ENCODE measurements at places on chromosomes 5 and 9.
A peak's percentile ranks its signal among the peaks of the same experiment; 100 is the strongest.

GRCh38 chr5:104172976-104173375, 610.4 kb upstream of the NUDT12 start:
- DNase-seq, result no peak

- DNase-seq, result no peak
Measured at GRCh38 chr9:117074784-117075520, 339.9 kb downstream of the ASTN2 start.

GRCh38 chr5:128237546-128237945, 154.0 kb downstream of the SLC12A2 start:
- no peak for DNase-seq

GRCh38 chr5:174188295-174188694, 142.8 kb downstream of the NSG2 start:
- DNase-seq, result no peak

- no peak for DNase-seq
Measured at GRCh38 chr5:143403334-143403592, 223 bp downstream of the NR3C1 start.

GRCh38 chr5:110255194-110255593, 471.3 kb downstream of the TMEM232 start:
- no peak for DNase-seq

DNA sequence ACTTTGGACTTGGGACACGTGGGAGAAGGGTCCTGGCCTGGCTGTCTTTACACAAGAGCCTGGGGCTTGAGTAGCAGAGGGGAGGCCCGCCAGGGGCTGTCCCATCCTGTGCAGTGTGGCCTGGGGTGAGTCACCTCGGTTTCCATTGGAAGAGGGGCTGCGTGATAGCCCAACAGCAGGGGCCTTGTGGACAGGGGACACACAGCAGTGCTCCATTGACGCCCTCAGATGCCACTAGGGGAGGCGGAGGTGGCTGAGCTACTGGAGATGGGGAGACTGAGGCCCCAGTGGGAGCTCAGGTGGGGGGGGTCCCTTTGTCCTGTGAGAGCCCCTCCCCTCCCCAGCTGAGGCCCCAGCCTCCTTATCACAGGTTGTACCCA, 50.0 kb upstream of the RNU6ATAC start:
- no peak for DNase-seq

DNA sequence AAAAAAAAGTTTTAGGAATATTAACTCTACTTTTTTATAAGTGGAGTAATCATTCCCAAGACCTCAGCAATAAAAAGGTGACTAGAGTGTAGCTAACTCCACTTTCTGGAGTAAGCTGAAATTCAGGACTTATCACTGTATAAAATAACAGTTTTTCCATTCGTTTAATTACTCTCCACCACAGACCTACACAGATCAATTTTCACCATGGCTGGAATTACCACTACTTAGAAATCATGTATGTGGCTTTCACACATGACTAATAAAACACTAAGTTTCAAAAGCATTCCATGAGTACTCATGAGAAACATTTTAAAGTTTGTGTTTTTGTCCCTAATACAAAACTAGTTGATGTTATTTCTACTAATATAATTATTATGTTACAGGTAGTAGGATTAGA, 9.9 kb downstream of the PLPP1 start:
- no peak for DNase-seq

GRCh38 chr9:38768351-38768761, 48.4 kb upstream of the FAM240B start:
- no peak for DNase-seq

- no peak for DNase-seq
Measured at GRCh38 chr9:97604901-97605645, 28.1 kb downstream of the TSTD2 start.

- DNase-seq, result no peak
Measured at GRCh38 chr5:33925278-33925677, 10.9 kb upstream of the RXFP3 start.

GRCh38 chr9:78089111-78089510, 57.5 kb upstream of the GNAQ start:
- no peak for DNase-seq

DNA sequence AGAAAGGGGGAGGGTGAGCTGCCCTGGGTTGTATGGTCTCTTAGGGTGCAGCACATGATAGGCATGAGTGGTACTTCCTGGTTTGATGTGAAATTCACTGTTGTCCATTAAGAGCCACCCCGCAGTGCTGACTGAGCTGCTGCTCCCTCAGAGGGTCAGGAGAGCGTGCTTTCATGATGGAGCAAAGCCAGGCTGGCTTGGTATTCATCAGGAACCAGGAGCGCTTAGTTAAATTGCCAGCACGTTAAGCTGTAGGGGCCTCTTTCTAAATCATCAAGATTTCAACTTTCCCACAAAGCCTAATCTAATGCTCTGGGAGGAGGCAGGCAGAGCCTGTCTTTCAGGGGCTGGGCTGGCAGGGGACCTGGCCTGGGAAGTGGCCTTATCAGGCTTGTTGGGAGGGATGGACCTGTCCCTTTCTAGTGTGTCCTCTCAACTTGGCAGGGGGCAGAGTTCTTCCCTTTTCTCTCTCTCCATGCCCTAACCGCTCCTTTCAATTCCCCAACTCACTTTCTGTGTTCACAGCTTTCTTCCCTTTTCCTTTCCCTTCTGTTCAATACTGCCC, 7.9 kb downstream of the CYSTM1 start:
- peak; percentile 84 for DNase-seq

GRCh38 chr5:173243831-173244305, 8.9 kb upstream of the NKX2-5 start:
- no peak for DNase-seq

- DNase-seq, result no peak
Measured at GRCh38 chr9:137945581-137945980, 68.0 kb downstream of the CACNA1B start.

DNA sequence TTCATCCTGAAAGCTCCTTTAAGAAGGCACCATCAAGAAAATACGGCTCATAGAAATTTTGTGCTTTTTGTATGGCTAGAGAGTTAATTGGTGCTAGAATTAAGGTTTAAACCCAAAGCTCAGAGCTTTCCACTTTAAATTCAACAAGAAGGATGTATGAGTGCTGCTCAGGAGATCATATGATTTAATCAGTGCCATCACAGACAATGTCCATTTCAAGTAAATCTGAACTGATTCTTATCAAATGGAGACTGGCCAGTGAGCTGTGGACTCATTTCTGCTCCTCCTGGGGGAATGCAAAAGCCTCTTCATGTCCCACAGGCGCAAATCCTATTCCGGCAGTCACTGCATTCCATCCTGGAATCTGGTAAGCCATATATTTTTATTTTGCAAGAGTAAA, 327.2 kb downstream of the BNC2 start:
- no peak for DNase-seq

- no peak for DNase-seq
Measured at GRCh38 chr9:131840220-131840619, 100.3 kb upstream of the RAPGEF1 start.

DNA sequence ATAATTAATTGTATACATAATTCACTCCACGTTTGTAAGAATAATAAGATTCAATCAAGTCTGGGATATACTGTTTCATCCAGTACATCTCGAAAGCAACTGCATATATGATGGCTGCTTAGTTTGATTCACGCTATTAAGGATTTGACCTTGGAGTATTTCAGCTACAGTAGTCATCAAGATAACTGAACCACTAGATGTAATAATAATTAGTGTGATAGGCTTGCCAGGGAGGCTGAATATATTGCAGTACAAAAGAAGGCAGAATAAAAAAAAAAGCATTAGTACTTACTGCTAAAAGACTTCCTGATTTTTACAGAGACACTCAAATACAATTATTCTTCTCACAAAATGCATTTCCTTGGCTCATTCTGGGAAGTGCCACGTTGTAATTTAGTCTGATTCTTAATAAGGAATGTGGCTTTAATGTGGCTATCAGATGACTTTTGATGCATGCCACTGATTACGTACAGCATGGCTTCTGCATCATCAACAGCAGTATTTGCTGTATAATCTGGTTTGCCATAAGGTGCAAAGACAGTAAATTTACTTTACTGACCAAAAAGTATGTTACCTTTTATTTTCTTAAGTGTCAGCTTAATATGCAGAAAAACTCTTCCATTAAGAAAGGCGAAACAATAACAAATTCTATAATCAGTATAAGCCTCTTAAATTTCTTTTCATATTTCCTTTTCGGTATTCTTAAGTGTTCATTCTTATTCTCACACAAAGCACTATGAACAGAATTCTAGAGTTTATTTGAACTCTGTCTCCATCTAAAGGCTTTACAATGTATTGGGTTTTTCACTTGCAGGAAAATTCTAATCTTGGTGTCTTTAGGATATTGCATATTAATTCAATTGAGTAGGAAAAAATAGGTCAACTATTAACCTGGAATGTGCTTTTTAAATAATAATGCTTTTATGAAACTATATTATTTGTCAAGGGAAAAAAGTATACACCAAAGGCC, 166.4 kb downstream of the SLF1 start:
- DNase-seq, result no peak

- no peak for DNase-seq
Measured at GRCh38 chr5:65247594-65247993, 234.1 kb downstream of the ADAMTS6 start.

- peak; percentile 59 for DNase-seq
Measured at GRCh38 chr9:70085241-70085640, 41.6 kb downstream of the MAMDC2 start.

DNA sequence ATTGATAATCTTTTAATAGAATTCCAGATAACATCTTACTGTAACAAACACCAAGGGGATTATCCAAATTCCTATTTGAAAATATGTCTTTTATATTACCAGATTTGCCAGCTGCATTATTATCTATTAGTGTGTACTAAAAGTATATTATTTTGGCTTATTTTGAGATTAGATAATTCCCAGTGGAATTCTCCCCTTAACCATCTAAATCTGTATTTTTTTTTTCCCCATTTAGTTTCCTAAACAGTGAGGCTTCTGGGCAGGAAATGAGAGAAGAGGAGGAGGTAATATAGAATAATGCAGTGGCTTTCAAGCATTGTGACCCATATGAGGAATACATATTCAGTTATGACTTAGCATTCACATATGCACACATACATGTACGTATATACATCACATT, 53.5 kb upstream of the ABL1 start:
- DNase-seq, result no peak

GRCh38 chr5:37640088-37640487, 199.8 kb downstream of the GDNF start:
- peak; percentile 43 for DNase-seq

- peak; percentile 43 for DNase-seq
Measured at GRCh38 chr5:43190755-43191603, 1.0 kb upstream of the NIM1K start.

DNA sequence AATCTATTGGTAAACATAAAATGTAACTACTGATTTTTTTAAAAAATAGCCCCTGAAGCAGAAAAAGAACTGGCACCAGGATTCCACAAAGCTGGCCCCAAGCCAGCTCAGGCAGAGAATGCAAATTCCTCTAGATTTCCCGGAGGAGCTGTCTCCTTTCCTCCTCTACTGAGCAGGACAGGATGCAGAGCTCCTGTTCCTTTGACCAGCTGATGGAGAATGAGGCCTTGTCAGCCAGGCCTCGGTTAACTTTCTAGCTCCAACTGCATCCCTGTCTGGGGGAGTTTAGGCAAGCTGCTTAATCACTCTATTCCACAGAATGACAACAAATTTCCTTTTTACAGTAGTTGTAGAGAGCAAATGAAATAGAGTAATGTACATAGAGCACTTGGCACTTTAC, 155.5 kb downstream of the GNAQ start:
- peak; percentile 63 for DNase-seq

- DNase-seq, result no peak
Measured at GRCh38 chr9:118295413-118295812, 591.2 kb downstream of the TLR4 start.

- no peak for DNase-seq
Measured at GRCh38 chr9:98829766-98830165, 22.3 kb downstream of the GALNT12 start.

DNA sequence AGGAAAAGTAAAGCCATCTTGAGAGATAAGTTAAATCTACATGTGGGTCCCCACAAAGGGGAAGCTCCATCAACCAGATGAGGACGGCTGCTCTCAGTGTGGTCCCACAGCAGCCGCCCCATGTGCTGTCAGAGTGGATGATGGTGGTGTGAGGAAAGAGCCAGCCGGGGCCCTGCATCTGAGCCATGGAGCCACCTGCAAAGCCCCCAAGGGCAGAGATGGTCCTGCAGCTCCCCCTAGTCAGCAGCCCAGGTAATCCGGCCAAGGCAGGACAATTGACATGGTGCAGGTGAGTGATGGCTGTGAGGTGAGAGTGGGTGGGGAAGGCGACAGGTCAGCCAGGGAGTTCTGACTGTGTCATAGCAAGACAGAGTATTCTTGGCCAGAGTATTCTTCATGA, 458.8 kb downstream of the ICE1 start:
- no peak for DNase-seq

DNA sequence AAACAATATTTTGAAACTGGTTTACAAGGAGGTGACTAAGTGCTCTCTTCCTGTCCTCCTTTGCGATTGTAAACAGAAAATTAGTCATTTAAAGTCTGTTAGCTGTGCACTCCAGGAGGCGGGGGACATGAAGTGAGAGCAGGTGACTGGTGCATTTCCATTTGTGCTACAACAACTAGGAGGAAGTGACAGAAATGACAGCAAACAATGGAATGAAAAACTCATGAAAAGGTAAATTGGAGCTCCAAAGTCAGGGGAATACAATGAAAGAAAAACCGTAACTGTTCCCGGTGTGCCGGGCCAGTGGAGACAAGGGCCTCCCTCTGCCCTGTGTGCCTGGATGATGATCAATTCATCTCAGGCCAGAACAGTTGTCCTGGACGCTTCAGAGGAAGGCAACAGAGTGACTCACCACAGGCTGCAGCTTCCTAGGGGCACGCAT, 439.9 kb downstream of the GADD45G start:
- no peak for DNase-seq

DNA sequence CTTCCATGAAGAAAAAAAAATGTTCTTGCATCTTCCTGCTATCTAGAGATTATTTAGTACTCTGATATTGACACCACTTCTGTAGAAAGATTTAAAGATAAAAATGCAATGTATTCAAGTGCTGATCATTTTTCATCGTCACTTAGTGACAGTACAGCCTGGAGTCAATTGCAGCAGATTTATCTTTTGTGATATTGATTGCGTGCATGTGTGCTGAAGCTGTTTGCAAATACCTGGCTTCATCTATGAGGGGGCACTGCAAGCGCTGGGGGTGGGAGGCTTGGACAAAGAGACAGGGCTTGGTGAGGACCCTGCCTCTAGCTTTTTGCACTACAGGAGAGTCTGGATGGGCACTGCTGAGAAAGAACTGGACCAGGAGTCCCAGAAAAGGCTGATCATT, 38.0 kb upstream of the MED27 start:
- no peak for DNase-seq

GRCh38 chr5:161273410-161273809, 273.1 kb downstream of the GABRB2 start:
- DNase-seq, result no peak

- peak; percentile 92 for DNase-seq
Measured at GRCh38 chr5:134648425-134649162, at the start of gene SEC24A. SEC24A (plus strand) TSS chr5:134648785; CDS start chr5:134649077, 292 bp downstream.

- DNase-seq, result no peak
Measured at GRCh38 chr9:71936066-71936465, 24.6 kb downstream of the C9orf85 start.
